Activated naive CD8-positive, alpha-beta T cell treated with anti-CD3 and anti-CD28 coated beads, Interleukin-2, amount 10 ng/mL, durations not matched to agents 7 days and 5 days (primary cell): ENCODE measurements at places on chromosomes 2 and 18.

- peak; percentile 53 for DNase-seq
Measured at GRCh38 chr2:29921560-29921915, at the start of gene ALK. TSS of gene ALK (minus strand) at chr2:29921586. CDS start at chr2:29920659, 927 bp downstream.

DNA sequence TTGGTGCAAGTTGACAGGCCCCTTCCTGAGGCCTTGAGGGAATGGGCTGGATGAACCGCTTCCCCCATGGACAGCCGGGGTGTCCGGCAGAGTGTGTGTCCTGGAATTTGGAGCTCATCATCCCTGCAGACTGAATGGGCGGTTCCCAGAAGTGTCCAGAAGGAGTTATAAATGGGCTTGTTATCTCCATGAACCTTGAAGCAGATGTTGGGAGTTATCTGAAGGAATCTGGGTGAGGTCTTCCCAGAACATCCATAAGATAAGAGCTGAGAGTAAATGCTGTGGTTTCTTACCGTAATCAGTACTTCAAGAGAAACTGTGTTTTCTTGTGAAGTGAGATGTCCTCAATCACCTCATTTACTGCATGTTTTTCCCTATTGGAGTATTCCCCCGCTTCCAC, 21.1 kb downstream of the PLB1 start:
- no peak for DNase-seq

GRCh38 chr2:147182260-147182659, 662.6 kb upstream of the ACVR2A start:
- no peak for DNase-seq

DNA sequence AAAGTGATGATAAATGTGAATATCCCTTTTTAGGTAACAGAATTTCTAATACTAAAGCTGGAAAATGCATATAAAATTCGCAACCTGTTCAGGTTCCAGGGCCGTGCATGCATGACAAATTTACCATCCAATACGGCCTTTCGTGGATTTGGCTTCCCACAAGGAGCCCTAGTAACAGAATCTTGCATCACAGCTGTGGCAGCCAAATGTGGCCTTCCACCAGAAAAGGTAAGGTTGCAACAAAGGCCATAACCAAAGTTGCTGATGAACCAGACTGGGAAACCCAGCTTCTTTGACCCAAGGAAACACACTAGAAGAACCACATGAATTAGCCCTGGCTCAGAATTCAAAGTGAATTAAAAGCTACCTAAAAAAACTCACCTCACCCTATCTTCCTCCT, 49.6 kb upstream of the BZW1 start:
- DNase-seq: no peak

GRCh38 chr18:74375999-74376398, 60.4 kb downstream of the C18orf63 start:
- no peak for DNase-seq

DNA sequence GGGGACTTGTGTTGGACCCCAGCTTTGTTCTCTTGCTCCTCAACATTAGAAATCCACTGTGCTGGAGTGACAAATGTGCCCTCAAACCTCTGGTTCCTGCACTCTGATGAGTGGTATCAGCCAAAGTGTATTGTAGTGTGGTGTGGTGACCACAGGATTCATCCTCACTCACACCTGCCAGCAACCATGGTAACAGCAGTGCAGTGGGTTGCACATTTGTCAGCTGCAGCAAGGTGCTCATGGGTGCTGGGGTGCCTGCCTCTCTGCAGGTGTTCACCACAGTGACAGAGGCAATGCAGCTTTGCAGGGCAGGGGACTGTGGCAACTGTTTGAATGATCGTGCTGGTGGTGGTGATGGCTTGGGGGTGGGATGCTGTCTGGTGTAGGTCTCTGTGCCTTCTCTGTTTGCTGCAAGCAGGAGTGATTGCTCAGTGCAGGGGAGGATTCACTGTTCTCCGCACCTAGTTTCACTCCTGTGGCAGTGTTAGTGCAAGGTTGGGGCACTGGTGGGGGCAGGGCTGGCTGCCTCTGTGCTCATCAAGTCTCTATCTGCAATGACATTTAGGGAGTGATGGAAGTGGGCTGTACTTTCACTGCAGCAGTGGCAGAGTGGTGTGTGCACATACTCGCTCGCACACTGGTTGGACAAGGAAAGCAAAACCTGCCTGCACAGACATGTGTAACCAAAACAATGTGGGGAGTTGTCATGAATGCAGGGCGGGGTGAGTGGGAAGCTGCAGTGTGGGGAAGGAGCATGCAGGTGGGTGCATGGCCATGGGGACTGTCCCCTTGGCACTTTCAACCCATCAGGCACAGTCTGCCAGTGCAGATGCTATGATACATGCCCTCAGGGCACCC, 301.1 kb downstream of the PIK3C3 start:
- no peak for DNase-seq

DNA sequence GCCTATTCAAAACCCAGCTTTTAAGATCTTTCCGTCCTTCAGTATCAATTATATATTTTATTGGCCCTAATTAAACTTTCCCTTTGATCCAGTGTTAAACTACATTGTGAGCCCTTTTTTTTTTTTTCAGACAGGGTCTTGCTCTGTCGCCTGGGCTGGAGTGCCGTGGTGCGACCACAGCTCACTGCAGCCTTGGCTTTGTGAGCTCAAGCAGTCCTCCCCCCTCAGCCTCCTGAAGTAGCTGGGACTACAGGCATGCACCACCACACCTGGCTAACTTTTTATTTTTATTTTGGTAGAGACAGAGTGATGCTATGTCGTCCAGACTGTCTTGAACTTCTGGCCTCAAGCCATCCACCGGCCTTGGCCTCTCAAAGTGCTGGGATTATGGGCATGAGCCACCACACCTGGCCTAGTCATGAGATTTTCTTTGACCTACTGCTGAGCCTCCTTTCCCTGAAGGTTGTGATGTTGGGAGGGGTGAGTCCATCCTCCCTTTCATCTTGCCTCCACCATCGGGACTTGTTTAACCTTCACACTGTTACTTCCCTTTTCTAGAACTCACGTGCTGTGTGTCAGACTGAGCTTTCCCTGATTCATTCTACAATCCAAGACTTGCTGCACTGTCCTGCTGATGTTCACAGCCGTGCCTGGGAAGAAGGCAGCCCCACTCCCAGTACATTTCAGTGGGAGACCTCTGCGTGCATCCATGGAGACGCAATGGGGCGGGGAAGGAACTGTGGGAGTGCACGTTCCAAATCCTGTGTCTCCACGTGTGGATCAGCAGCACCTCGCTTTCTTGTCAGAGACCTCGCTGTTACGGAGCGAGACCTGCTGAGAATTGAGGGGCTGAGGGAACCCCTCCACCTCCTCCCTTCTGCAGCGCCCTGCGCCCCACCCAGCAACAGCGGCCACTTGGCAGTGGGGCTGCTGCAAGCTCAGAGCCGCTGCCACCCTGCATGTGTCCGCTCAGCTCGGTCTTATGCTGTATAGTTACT, 10.8 kb downstream of the OXER1 start:
- no peak for DNase-seq

- no peak for DNase-seq
Measured at GRCh38 chr2:221610675-221611074, 38.6 kb upstream of the EPHA4 start.

DNA sequence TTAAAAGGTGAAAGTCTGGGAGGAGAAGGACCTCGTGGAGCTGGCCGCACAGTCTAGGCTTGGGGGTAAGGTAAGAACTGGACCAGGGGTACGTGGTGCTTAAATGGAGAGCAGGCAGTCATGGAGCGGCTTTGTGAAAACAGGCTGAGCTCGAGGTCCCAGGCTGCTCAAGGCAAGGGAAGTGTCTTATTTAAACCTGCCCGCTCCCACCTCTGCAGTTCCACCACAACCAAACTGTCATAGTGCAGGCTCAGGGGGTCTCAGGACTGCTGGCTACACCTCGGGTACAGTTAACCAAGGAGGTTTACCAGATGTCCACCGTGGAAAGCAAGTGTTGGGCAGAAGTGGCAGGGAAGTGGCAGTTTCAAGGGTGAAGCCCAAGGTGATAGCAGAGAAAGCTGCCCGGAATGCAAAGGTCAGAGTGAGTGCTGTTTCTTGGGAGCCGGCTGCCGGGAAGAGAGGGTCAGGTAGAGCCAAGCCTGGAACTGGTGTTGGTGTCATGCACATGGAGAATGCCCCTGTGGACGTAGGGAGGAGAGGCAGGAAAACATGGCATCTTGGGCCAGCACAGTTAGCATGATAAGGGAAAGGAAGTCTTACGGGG, 203.3 kb downstream of the GBX2 start:
- DNase-seq: no peak

- no peak for DNase-seq
Measured at GRCh38 chr18:48529796-48530195, 9.0 kb upstream of the CTIF start.

GRCh38 chr2:62293151-62293489, 97.2 kb downstream of the B3GNT2 start:
- DNase-seq: no peak

GRCh38 chr2:133045787-133046186, 375.8 kb upstream of the LYPD1 start:
- DNase-seq: no peak

GRCh38 chr2:198072655-198073054, 268.3 kb downstream of the PLCL1 start:
- no peak for DNase-seq

DNA sequence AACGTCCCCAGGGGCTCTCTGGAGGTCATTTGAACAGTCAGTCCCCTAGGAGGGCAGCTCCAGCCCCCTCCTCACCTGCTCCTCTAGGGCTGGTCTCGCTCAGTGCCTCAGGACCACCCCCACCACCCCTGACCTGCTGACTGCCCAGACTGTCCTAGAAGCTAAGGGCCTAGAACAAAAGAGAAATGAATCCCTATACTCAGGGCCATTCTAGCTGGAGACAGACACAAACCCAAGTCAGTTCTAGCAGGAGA, 83.0 kb downstream of the HS1BP3 start:
- DNase-seq: no peak

GRCh38 chr18:76524900-76525698, 30.1 kb upstream of the ZNF516 start:
- no peak for DNase-seq

GRCh38 chr2:11876436-11876835, 130.0 kb downstream of the LPIN1 start:
- DNase-seq: no peak

DNA sequence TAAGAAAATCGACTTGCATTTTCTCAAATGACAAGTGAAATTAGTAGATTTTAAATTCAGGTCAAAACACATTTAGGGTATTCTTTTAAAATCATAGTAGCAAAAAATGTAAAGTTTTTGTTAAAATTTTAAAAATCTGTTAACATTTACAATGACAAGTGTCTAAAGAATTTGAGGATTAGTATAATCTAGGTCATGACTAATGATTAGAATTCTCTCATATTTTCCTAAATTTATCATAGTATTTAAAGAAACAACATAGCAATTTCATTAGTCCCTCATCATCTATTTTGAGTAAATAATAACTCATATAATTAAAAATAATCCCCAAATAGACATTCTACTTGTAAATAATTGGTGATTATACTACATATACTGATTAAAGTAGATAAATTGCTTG, 23.6 kb downstream of the THUMPD2 start:
- no peak for DNase-seq

DNA sequence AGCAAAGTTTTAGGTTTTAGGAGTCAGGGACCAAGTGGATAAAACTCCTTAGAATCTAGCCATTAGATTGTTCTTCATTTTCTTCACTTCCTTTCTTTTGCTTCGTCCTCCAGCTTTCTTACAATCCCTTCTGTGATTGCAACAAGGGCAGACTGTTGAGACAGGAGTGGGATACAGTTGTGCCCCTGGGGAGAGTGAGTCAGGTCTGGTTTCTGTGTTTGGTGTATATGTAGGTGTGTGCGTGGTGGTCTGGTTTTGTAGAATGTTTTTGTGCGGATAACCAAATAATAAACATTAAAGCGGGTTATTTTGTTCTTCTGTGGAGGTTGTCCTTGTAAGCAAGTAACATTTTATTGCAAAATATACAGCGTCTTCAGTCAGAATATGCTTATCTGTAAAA, 7.3 kb downstream of the INSIG2 start:
- DNase-seq: no peak

DNA sequence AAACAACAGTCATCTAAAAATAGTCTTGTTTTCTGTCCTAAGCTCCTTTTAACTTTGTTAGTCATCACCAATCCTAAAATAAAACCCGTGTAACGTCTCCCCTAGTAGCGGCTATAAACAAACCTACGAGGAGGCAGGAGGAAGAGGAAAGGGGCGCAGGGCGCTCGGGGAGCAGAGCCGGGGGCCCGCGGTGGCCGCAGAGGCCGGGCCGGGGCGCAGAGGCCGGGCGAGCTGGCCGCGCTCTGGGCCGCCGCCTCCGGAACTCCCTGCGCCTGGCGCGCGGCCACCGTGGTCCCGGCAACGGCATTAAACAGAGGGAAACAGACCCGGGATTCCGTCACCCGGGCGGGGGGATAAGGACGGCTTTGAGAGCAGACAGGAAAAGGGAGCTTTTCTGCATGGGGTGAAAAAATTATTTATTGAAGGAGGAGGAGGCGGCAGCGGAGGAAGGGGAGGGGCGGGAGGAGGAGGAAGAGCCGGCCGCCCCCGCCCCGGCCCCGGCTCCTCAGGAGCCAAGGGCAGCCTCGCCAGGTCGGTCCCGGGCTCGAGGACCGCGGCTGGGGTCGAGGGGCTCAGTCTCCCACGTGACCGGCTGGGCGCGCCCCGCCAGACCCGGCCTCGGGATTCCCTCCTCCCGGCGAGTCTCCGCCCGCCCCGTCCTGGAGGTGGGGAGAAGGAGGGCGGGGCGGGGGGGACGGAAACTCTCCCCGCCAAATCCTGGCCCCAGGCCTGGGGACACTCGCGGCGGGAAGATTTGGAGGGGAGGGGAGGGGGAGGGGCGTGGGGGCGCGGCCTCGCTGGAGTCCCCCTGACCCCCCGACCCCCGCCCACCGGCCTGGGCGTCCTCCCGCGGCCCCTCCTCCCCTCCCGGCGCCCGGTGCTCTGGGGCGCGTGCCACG, 1.8 kb upstream of the NFATC1 start:
- DNase-seq: peak; percentile 60

DNA sequence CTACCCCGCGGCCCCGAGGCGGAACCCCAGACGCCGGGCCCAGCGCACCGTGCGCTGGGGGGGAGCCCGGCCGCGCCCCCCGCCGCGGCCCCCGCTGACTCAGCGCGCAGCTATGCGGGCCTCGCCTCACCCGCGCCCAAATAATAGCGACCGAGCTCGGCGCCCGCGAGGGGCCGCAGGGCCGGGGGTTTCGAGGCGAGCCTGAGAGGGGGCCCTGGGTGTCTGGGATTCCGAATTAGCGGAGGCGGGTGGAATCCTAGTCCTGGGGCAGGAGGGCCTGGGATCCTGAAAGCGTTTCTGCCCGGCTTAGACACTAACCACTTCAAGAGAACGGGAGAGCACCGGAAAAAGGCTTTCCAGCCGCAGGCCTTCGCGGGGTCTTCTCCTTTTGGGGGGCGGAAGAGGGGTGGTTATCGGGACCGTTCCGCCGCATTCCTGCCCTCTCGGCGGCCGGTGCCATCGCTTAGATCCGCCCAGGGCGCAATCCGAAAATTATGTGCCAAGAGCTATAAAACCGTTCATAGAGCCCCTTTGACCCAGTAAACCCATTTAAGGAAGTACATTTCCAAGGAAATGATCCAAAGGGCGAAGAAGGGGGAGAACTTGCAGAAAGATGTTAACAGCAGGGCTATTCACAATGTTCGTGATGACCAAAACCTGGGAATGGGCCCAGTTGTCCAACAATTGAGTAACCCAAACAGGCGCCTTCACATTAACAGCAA, 681 bp upstream of the ROCK2 start:
- DNase-seq: peak; percentile 62
